ENCODE measurements at places on chromosomes 1 and 21. TPM values are rescaled to one million over a fixed set of nuclear protein-coding genes. Genes with fewer than 3 reads are reported as not detected.

GRCh38 chr1:29454616-29455380 lies 218.5 kb downstream of the PTPRU start:
- no peak for DNase-seq

Gene LYPD8
- not detected for polyA plus RNA-seq

DNA sequence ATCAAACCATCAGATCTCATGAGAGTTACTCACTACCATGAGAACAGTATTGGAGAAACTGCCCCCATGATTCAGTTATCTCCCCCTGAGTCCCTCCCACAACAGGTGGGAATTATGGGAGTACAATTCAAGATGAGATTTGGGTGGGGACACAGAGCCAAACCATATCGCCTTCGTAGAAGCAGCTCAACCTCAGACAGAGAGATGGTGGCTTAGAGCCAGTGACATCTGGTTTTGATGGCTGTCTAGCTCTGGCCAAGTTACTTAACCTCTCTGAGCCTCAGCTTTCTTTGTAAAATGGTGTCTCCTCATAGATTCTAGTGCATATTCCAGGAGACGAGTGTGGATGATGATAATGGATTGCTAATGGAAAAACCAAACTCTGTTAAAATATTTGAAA lies 27.2 kb downstream of the MX1 start:
- DNase-seq = no peak

Gene C1orf216
- 19.2 TPM for polyA plus RNA-seq

DNA sequence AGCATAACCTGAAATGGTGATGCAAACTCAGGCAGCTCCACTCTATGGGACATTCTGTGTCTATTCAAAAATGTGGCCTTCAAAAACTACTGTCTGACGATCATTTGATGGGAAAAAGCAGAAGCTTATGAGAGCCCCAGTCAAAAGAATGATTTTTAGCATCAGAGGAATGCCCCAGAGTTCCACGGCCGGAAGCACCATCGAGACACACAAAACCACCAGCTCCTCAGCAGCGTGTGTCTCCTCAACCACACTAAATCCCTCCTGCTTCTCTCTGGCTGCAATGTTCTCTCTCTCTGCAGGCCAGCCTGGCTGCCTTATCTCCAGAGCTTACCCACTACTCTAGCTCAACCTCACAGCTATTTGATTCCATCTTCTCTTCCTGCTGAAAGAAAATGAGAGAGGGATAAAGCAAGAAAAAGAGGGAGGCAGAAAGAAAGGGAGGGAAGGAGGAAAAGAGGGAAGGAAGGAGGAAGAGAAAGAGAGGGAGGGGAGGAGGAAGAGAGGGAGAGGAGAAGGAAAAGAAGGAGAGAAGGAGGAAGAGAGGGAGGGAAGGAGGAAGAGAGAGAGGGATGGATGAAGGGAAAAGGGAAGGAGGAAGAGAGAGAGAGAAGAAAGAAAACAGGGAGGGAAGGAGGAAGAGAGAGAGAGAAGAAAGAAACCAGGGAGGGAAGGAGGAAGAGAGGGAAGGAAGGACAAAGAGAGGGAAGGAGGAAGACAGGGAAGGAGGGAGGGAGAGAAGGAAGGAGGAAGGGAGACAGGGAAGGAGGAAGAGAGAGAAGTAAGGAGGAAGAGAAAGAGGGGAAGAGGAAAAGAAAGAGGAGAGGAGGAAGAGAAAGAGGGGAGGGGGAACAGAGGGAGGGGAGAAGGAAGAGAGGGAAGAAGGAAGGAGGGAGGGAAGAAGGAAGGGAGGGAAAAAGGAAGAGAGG lies 33.5 kb upstream of the LAPTM5 start:
- no peak for DNase-seq

DNA sequence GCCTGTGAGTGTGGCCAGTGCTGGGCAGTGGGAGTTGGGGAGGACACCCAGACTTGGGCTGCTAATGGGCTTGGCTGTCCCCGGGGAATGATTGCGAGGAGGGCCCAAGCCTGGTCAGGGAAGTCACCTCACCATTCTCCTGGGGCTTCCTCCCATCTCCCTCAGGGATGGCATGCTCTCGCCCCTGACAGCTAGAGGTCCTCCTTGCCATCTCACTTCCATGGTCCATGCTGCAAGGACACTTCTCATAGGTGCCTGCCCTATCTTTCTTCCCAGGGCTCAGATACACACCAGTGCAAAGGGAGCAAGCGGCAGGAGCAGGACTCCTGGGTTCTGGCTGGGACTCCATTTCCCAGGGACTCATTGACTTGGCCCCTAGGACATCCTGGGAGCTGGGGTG lies 4.1 kb downstream of the NTRK1 start:
- DNase-seq = no peak

Gene TIAM1
- 2.1 TPM for polyA plus RNA-seq

- no peak for DNase-seq
Measured at GRCh38 chr1:40391688-40392145, 18.2 kb downstream of the SMAP2 start.

Gene ACTA1
- polyA plus RNA-seq = not detected

Gene PSMA5
- polyA plus RNA-seq = 151 TPM

Gene S100A2
- polyA plus RNA-seq = 5.2 TPM

Gene ZNF670
- 3.3 TPM for polyA plus RNA-seq

Gene NUP210L
- not detected for polyA plus RNA-seq

Gene FCN3
- polyA plus RNA-seq = not detected

DNA sequence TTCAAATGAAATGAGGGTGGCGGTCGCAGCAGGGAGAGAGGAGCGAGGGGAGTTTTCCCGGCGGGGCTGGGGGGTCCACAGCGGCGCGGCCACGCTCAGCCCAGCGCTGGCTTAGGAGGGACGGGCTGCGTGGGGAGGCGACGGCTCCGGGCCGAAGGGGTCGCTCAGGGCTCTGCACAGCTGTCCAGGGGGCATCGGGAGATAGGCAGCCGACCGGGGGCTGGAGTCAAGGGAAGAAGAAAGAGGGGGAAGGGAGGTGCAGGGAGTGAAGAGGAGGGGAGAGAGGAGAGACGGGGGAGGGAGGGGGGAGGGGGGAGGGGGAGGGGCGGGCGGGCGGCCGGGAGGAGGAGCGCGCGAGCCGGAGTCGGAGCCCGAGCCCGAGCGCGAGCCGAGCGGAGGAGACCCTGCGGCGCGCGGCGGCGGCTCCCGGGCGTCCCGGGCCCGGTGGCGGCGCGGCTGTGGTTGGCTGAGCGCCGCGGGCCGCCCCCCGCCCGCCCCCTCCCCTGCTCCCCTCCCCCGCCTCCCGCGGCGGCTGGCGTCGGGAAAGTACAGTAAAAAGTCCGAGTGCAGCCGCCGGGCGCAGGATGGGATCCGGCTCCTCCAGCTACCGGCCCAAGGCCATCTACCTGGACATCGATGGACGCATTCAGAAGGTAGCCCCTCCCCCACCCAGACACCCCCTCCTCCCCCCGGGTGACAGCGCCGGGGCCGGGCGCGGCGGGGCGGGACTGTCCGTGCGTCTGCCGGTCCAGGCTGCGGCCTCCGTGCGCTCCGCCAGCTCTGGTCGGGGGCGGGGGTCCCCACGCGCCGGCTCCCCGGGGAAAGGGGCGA lies at the start of gene PDE9A:
PDE9A (plus strand) TSS at position 391 of the 831 bp plus-strand sequence; CDS start at position 585, 194 bp downstream.
- DNase-seq = no peak

DNA sequence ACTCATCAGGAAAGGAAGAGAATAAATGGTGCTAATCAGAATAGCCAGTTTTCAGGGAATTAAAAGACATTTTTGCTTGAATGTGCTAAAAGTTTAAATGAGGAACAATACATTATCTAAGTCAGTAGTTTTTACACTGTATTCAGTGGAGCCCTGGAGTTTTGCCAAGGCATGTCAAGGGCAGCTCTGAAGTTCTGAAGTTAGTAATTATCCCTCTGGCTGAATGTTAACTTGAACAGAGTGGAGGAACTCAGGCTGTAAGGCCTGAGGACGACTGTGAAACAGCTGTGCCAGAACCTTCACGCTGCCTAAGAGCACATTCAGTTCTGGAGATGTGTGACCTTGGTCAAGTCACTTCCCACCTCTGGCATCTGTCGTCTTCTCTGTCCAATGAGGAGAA lies 68.1 kb downstream of the EDEM3 start:
- DNase-seq = no peak

- DNase-seq = peak; percentile 76
Measured at GRCh38 chr1:40014812-40015594, 25.5 kb upstream of the CAP1 start.

Gene NIPAL3
- 46.5 TPM for polyA plus RNA-seq

- DNase-seq = no peak
Measured at GRCh38 chr1:46432781-46433327, 38.7 kb downstream of the FAAH start.

Gene DAB1
- polyA plus RNA-seq = 0.05 TPM

Data from AG04450 (cell line).